ENCODE measurements at places on chromosomes 2 and 18. TPM values are rescaled to one million over a fixed set of nuclear protein-coding genes. Genes with fewer than 3 reads are reported as not detected.

DPY30 gene
- 45.7 TPM for total RNA-seq

DNA sequence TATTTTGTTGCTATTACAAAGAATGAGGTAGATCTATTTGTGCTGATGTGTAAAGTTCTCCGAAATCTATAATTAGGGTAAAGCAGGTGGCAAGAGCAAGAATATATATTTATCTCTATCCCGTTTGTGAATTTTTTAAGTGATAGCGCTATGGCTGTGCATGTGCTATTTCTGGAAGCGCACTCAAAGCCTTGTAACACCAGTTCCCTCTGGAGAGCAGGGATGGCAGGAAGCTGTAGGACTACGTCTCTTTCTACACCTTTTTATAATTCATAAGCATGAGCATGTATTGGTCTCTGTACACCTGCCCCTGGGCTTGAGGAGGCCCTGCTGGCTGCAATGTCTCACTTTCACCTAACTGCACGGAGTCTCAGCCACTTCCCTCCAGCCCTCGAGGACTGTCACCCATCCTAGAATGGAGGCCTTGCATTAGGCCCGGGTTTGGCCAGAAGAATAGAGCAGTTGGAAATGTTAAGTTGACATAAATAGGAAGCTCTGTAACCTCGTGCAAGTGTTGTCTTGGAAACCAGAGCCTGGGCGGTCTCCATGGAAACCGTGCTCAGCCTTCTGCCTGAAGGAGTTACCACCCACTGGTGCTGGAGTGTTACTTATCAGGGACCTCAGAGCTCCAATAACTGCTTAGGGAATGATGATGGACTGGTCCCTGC lies 20.9 kb downstream of the ITM2C start:
- no peak for DNase-seq

GRCh38 chr2:43481927-43482542 lies 113.8 kb downstream of the THADA start:
- DNase-seq, result no peak

GRCh38 chr18:45764000-45764686 lies 40.2 kb downstream of the SLC14A1 start:
- DNase-seq, result no peak

- DNase-seq, result no peak
These were observed 5.3 kb downstream of the MEMO1 start for GRCh38 chr2:32005371-32005976.
